ENCODE measurements at places on chromosomes 5 and 9.

GRCh38 chr5:140372971-140373487, 13.0 kb downstream of the SLC4A9 start:
- peak; percentile 57 for DNase-seq
- no peak overlapping the region for H3K4me3 ChIP-seq
- H3K27me3 ChIP-seq, result no peaks in the 10 kb centered on the region
- H3K36me3 ChIP-seq, result no peaks in the 10 kb centered on the region
- H3K27ac ChIP-seq, result no peak overlapping the region

GRCh38 chr5:180636403-180637075, 12.9 kb downstream of the FLT4 start:
- no peaks in the 10 kb centered on the region for H3K36me3 ChIP-seq
- DNase-seq, result no peak
- H3K4me1 ChIP-seq, result no peaks in the 10 kb centered on the region
- no peak overlapping the region for H3K4me3 ChIP-seq

GRCh38 chr9:114030364-114030763, 47.7 kb downstream of the AMBP start:
- no peak overlapping the region for H3K27ac ChIP-seq
- H3K36me3 ChIP-seq, result no peaks in the 10 kb centered on the region
- no peaks in the 10 kb centered on the region for H3K4me1 ChIP-seq
- H3K27me3 ChIP-seq, result no peaks in the 10 kb centered on the region

DNA sequence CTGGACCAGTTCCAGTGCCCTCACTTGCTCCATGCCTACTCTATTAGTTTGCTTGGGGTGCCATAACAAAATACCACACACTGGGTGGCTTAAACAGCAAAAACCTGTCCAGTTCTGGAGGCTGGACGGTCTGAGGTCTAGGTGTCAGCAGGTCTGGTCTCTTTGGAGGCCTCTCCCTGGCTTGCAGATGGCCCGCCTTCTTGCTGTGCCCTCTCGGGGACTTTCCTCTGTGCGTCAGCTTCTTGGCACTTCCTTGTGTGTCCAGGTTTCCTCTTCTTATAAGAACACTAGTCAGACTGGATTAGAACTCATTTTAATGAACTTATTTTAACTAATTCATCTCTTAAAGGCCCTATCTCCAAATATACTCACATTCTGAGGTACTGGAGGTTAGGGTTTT, 97.2 kb downstream of the CARTPT start:
- no peaks in the 10 kb centered on the region for H3K4me1 ChIP-seq
- H3K27me3 ChIP-seq, result peaks cover 5% of the 10 kb centered on the region
- H3K27ac ChIP-seq, result no peak overlapping the region
- no peaks in the 10 kb centered on the region for H3K36me3 ChIP-seq

- H3K27ac ChIP-seq, result no peak within 1 kb of the TSS
- peaks cover 19% of the 10 kb centered on the region for H3K27me3 ChIP-seq
- no peak for DNase-seq
- H3K4me3 ChIP-seq, result no peak within 1 kb of the TSS
- H3K4me1 ChIP-seq, result no peaks in the 10 kb centered on the region
Observed at GRCh38 chr5:140785905-140786686, at the start of gene PCDHA1. Gene PCDHA1, plus strand, starts transcription at chr5:140786140.

All from activated CD8-positive, alpha-beta T cell treated with anti-CD3 and anti-CD28 coated beads for 36 hours (primary cell).